ENCODE measurements at places on chromosomes 7 and 10.

- no peak for DNase-seq
Measured at GRCh38 chr10:35194906-35195305, 68.3 kb downstream of the CREM start.

GRCh38 chr7:37420946-37421695 lies 27.5 kb downstream of the ELMO1 start:
- DNase-seq, result no peak

- DNase-seq, result no peak
Measured at GRCh38 chr10:95784279-95784913, 28.4 kb downstream of the ENTPD1 start.

DNA sequence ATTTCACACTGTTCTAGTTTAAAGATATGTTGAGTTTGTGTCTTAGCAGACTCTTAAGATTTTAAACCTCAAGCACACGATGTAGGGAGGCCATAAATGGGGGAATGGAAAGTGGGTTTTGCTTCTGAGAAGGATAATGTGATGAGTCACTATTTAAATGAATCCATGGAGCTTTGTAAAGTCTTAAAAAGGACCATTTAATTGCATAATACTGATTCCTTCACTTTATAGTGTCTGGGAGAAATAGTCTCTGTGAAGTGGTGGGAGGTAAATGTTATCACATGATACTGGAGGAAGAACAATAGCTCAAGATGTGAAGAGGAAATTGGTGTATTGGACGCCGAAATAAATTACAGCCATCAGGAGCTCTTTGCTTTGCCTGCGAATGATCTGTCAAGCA lies 84.0 kb upstream of the MYO3A start:
- no peak for DNase-seq

DNA sequence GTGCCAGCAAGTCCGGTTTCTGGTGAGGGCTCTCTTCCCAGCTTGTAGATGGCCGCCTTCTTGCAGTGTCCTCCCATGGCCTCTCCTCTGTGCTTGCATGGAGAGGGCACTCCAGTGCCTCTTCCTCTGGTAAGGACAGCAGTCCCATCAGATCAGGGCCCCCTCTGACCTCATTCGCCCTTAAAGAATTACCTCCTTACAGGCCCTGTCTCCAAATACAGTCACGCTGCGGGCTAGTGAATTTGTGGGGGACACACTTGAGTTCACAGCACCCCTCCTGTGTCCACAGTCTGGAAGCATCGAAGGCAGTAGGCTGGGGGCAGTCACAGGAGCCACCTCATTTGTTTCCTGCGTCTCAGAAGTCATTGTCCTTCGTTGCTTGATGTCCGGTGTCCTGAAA lies 54.6 kb downstream of the LHPP start:
- no peak for DNase-seq

GRCh38 chr10:49183596-49184542 lies 4.3 kb downstream of the TMEM273 start:
- DNase-seq, result no peak

DNA sequence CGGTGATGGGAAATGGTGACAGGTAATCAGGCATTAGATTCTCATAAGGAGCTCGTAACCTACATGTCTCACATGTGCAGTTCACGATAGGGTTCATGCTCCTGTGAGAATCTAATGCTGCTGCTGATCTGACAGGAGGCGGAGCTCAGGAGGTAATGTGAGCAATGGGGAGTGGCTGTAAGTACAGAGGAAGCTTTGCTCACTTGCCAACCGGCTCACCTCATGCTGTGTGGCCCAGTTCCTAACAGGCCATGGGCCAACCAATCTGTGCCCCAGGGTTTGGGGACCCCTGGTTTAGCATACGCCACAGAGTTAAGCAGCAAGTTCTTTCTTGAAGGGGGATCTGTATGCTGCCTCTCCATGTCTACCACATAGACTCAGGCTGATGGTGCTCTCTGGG lies 133.1 kb downstream of the IQUB start:
- DNase-seq, result no peak

- DNase-seq, result no peak
Measured at GRCh38 chr10:78028438-78029268, 662 bp downstream of the POLR3A start.

DNA sequence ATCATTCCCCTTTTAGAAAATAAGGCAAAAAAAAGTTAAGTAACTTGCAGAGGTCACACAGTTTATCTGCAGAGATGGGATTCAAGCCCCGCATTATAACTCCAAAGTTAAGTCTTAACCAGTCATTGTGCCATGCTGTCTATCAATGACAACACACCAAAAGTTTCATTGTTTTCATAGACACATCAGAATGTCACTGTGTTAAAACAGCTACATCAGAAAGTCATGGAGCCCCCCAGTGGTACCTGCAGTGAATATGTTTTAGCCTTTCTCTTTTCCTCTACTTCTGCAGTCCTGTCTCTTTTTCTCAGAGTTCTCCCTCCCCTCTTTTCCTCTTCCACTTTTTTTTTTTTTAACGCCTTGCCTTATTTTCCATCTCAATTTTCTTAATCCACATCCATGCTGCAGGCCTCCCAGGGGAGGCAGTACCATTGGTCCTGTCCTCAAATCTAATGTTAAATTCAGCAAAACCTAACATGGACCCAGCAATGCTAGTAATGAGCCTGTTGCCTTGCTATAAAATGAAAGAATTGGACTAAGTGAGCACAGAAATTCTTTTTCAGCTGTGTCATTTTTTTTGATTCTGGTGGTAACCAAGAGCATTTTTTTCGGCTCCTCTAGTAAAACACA lies 3.8 kb upstream of the NRCAM start:
- DNase-seq, result peak; percentile 68

DNA sequence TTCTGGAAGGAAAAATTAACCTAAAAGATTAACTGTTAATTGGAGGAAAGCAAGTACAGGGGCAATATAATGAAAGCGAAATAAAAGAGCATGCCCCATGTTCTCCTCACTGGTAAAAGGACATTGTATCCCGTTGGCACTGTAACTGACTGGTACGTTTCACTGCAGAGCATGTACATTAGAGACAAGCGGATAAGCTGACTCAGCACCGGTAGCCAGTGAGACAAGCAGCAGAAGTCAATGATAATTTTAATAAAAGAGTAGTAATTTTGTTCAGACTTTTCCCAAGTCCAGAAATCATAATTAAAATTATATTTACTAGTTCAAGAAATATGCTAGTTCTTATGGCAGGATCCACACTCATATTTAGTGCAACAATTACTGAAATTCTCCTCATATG lies 161.5 kb upstream of the VWC2 start:
- no peak for DNase-seq

DNA sequence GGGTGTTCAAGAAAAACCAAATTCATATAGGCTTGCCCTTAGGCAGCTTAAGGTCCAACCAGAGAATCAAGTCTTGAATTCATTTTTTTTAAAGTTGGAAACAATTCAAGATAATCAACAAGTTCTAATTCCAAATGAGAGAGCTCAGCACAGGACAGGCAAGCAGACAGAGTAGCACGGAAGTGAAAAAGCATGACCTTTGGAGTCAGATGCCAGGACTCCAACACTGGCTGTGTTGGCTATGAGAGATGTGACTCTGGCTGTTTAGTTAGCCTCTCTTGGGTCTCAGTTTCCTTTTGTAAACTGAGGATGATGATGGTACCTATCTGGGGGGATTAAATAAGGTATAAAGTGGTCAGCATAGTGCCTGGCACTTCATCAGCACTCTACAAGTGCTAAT lies 49.3 kb downstream of the FBXW4 start:
- DNase-seq, result no peak

DNA sequence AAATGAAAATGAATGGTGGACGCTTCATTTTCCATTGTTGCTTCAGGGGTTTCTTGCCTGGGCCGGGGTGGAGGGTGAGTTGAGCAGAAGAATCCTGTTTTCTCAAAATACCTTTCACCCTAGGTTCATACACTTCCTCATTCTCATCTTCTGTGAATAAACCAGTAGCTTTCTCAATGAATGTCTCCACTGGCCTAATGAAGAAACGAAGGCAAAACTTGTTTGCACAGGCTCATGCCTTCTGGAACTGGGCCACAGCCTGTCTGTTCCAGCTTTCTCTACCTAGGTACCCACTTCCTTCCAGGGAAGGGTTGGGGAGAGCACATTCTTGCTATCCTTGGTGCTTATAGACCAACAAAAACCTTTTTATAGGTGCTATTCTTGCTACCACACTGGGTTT lies 21.3 kb downstream of the STMP1 start:
- DNase-seq, result no peak
